ENCODE measurements at places on chromosomes 11 and 22.

GRCh38 chr11:113505541-113506375 is 30.6 kb upstream of the DRD2 start:
- no peak for DNase-seq

DNA sequence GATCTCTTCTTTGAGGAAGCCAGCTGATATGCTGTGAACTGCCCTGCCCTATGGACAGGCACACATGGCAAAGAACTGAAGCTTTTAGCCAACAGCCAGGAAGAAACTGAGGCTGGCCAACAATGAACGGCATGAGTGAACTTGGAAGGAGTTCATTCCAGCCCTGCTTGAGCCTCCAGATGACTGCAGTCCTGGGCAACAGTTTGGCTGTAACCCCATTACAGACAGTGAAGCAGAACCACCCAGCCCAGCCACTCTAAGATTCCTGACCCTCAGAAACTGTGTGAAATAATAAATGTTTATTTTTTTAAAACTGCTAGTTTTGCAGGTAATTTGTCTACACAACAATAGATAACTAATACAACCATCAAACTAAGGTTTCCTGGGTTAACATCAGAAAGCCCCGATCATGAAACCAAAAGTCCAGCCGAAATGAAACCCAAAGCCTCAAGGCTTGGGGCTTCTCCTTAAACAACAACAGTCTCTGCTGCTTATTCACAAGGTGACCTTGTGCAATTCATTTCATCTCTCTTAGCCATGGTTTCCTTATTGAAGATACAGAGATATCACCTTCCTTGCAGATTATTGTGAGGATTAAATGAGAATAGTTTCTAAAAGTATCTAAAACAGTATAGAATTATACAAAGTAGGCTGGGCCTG is 31.4 kb downstream of the PAK1 start:
- no peak for DNase-seq

DNA sequence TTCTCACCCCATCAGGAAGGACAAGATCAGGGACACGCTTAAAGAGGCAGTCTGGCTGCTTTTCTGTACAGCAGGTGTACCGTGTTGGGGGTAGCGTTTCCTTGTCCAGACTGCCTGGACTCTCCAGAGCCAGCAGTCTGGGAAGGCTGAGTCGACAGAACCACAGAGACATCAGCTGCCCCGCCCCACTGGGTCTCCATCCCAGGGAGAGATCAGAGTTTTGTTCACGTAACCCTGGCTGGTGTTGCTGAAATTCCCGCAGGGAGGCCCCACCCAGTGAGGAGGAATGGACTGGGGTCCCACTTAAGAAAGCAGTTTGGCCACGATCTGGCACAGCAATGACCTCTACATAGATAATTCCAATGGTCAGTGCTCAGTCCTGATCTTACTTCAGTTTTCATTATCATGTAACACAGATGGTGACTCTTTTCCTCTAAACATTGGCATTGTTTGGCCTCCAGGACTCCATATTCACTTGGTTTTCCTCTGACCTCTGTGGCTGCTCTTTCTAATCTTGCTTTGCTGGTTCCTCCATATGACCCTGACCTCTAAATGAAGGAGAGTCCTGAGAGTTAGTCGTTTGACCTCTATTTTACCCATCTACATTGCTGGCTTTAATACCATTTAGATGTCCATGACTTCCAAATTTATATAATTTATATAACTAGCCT is 89.6 kb upstream of the LRRC55 start:
- DNase-seq, result no peak

DNA sequence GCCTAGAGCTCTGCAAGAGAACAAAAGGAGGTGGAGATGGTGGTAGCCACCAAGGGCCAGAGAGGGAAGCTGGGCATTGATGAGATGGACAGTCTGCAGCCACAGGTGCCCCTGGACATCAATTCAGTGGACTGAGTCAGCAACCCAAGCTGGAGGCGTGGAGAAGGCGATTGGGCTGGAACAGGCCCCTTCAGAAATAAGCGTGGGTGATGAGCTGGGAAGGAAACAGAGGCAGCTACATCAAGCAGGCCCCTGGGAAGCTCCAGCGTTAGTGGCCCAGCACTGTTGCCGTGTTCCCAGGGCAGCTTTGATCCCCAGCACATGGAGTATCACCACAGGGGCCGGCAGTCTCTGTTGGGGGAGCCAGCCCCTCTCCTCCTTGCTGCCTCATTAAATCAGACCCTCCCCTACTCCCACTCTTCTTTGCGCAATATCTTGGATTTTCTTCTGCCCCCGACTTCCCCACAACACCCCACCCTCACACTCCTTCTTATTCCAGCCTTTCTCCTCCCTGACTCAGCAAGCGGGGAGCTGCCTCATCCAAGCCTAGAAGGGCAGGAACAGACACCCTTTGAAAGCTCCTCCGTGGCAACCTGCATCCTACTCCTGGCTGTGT is 31.7 kb upstream of the OAF start:
- no peak for DNase-seq

DNA sequence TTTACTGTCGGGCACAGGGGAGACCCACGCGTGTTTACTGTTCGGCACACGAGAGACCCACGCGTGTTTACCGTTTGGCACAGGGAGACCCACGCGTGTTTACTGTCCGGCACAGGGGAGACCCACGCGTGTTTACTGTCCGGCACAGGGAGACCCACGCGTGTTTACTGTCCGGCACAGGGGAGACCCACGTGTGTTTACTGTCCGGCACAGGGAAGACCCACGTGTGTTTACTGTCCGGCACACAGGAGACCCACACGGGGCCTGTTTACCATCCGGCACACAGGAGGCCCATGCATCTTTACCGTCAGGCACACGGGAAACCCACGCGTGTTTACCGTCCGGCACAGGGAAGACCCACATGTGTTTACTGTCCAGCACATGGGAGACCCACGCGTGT is 525.1 kb downstream of the BRD1 start:
- DNase-seq, result no peak
